Left kidney (tissue), 8 donors: ENCODE measurements at places on chromosomes 1 and 21. TPM values are rescaled to one million over a fixed set of nuclear protein-coding genes. Genes with fewer than 3 reads are reported as not detected.

Gene GJA8
- 0.80 TPM for polyA plus RNA-seq

DNA sequence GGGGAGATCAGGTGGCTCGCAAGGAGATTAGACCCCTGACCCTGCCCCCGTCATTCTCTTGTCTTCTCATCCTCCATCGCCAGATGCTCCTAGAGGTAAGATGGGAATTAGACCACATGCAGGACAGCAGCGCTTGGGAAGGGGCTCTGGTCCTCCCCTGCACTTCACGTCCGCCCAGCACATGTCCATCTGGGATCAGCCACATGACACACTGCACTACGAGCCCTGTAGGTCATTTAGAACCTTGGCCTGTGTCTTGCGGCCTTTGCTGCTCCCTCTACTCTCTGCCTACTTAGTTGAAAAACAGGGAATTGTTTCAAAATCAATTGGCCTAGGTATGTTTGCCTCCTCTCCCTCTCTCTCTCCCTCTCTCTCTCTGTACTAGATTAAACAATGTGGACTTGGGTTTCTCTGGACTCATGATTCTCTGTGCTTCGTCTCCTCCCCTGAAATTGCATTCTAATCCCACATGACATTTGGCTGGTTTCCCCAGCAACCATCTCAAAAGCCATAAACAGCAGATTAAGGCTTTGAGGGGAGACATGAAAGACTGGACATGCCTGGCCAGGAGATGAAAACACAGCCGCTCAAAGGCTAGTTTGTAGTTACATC lies 3.8 kb upstream of the NCMAP start:
- peak; percentile 70 for DNase-seq

Gene TTC24
- 1.6 TPM for polyA plus RNA-seq

Gene EPHA2
- 15.4 TPM for polyA plus RNA-seq

GRCh38 chr1:100950781-100951180 lies 54.9 kb downstream of the SLC30A7 start:
- peak; percentile 61 for DNase-seq

GRCh38 chr1:87794788-87795614 lies 466.3 kb downstream of the LMO4 start:
- DNase-seq = no peak

DNA sequence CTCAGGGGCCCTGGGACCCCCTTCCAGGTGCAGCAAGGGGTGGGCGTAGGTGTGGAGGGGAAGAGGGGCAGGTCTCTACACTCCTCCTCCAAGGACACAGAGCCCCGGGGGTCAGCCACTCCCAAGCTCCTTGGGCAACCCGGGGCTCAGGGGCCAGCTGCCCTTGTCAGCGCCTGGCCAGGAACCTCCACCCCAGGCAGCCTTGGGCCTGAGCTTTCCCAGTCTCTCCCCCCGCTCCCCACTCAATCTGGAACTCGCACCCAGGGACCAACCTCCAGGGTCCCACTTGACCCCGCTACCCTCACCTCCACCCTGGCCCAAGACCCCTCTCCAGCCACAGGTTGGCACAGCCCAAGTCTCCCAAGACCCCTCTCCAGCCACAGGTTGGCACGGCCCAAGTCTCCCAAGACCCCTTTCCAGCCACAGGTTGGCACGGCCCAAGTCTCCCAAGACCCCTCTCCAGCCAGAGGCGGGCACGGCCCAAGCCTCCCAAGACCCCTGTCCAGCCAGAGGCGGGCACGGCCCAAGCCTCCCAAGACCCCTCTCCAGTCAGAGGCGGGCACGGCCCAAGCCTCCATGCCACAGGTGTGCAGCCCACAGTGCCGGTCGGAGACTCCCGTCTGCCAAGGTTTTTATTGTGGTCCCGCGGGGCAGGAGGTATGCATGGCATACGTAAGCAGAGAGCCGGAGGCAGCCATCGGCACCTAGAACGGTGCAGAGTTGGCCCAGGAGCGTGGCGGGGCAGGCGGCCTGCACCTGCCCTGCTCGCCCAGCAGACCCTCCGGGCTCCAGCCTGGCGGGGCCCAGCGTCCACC lies 3.0 kb downstream of the TNFRSF4 start:
- DNase-seq = no peak

Gene RAD54L
- polyA plus RNA-seq = 16.7 TPM

DNA sequence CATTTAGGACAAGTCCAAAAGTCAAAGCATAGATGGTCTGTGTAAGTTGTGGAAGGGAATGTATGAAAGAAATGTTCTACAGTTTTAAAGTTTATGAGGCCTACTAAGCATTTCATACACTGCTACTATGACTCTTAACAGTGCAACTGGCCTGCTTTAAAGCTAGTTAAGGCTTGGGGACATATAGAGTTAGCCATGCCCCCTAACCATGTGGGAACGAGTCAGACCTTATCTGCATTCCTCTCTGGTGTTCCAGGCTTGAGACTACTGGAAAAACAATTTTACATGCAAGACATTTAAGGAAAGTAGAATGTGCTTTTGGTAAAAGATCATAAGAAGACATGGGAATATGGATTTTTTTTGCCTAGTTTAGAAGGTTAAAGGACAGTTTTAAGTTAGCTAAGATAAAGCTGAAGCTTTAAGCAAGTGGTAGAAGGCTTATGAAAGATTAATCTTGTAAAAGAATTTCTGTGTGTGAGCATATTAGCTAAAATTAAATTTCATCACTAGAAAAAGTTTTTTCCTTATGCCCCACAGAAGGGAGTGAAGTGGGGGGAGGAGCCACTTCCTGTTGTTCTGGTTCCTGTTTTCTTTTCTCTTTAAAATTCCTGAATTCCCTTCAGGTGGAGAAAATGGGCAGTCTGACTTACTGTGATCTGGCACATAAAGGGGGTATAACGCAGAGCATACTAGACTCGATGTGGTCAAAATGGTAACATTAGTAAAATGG lies 8.9 kb upstream of the CD48 start:
- DNase-seq = no peak

Gene SPRR1A
- not detected for polyA plus RNA-seq

Gene TDRKH
- 8.8 TPM for polyA plus RNA-seq

Gene GREM2
- polyA plus RNA-seq = 0.65 TPM

DNA sequence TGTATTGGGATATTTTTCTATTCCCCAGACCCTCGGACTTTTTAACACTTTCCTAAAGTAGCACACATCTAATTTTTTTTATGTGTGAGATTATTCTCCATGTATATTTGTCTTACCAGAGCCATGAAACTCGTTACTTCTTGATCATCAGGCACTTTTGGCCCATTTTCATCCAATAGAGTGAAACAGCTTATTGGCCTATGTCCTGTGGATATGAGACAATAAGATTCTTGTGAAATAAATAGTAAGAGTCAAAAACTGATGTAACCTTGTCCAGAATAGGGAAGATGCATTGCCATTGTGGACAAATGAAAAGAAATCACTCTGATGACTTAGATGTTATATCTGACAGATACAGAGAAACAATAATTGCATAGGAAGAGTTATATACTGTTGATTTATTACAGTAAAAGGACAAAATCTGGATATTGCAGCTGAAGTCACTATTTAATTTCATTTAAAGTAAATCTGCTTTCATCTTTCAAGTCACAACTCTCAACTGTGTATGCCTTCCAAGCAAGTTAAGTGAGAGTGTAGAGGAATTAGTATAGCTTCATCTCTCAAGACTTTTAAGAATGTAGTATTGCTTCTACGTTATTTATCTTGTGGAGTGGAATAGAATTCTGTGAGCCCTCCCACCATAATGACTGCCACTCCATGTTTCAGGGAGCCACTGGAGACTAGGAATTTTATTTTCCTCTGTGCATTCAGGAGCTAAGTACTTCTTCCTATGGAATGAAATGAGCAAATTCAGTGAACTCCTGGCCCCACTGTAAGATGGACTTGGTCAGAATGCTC lies 86.9 kb downstream of the ADAMTS1 start:
- DNase-seq = no peak

- DNase-seq = peak; percentile 42
Observed at GRCh38 chr1:43414634-43415223, 25.0 kb downstream of the SZT2 start.

DNA sequence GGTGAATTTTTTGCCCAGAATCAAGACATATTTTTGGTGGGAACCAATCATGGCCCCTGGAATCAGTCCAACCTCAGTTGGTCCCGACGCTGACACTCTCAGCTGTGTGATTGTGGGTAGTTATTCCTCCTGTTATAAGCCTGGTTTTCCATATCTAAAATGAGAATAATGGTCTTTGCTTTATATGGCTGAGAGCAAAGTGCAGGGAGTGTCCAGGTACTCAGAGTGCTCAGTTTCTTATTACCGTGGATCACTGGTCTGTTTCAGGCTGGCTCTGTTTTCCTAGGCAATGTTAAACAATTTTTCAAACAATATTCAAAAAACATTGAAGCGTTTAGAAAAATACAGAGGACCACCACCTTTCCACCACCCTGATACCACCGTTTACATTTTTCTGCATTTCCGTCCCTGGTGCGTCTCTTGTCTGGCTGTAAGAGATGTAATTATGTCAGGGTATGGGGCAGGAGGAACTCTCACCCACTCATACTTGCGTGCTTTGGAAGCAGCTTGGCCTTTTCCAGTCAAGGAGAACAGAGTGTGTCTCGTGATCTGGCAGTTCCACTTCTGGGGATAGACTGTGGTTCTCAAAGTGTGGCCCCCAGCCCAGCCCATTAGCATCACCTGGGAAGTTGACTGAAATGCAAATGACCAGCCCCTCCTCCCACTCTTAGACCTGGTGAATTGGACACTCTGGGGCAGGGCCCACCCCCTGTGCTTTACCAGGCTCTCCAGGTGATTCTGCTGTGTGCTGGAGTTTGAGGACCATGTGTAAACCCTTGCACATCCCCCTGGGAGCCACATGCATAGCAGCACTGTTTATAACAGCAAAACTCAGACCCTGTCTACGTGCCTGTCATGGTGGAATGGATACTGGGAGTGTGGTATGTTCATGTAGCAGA lies 6.8 kb downstream of the MX1 start:
- no peak for DNase-seq

Gene IGFN1
- 0.91 TPM for polyA plus RNA-seq

DNA sequence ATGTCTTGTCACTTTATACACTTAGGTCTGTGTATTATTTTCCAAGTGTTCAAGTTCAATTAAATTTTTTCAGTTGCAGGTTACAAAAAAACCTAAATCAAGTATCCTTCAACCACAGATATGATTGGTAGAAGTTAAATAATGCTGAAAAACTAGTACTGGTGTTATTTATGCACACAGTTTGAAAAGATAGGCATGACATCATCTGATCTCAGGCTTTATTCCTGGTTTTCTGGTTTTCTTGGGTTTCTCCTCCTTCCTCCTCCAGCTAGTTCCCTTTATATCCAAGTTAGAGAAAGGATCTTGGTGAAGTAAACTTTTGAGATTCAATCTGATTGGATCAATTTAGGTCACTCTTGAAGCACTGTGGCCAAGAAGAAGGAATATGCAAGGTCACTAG lies 1201.1 kb upstream of the B3GALT2 start:
- DNase-seq = no peak

- DNase-seq = no peak
Observed at GRCh38 chr1:240496941-240497340, 115.0 kb downstream of the GREM2 start.

- no peak for DNase-seq
Observed at GRCh38 chr1:205662791-205663190, 17.5 kb downstream of the SLC45A3 start.

Gene OR14K1
- polyA plus RNA-seq = not detected

Gene USH2A
- 0.38 TPM for polyA plus RNA-seq

GRCh38 chr1:113124366-113124765 lies 51.4 kb downstream of the LRIG2 start:
- DNase-seq = no peak

DNA sequence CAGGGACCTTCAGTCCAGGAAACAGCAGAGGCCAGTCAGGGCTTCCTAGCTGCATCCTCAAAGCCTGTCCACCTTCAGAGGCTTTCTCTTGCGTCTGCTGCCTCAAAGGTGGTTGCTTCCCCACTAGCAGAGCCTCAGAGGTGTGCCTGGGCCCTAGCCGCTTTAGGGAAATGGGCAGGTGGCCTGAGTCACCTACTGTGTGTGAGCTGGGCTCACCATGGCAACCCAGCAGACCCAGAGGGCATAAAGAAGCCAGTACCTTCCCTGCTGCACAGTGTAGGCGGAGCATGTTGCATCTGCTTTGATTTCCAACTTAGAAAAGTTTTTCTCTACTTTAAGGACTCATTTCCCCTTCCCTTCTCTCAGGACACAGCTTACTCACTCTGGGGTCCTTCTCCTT lies 12.5 kb downstream of the SLC9A1 start:
- DNase-seq = no peak
